ENCODE measurements at places on chromosomes 6 and 20.

GRCh38 chr20:49969946-49970345, 12.8 kb upstream of the SNAI1 start:
- DNase-seq, result no peak

GRCh38 chr20:63026582-63027165, 19.9 kb upstream of the BHLHE23 start:
- no peak for DNase-seq

- DNase-seq, result no peak
Measured at GRCh38 chr6:106581468-106581867, 47.8 kb downstream of the RTN4IP1 start.

GRCh38 chr20:9270831-9271230, 201.9 kb downstream of the PLCB4 start:
- no peak for DNase-seq

- DNase-seq, result no peak
Measured at GRCh38 chr6:35562060-35562459, 49.4 kb upstream of the TULP1 start.

DNA sequence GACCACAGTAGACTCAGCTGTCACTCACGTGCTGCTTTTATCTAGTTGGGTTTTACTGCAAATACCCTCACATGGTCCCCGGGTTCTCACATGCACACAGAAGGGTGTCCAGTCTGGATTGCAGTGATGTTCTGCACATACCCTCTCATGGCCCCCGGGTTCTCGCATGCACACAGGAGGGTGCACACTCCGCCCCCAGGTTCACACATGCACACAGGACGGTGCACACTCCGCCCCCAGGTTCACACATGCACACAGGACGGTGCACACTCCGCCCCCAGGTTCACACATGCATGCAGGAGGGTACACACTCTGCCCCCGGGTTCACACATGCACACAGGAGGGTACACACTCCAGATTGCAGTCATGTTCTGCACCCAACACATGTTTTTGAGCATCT, 224.3 kb downstream of the ERMARD start:
- DNase-seq, result no peak

DNA sequence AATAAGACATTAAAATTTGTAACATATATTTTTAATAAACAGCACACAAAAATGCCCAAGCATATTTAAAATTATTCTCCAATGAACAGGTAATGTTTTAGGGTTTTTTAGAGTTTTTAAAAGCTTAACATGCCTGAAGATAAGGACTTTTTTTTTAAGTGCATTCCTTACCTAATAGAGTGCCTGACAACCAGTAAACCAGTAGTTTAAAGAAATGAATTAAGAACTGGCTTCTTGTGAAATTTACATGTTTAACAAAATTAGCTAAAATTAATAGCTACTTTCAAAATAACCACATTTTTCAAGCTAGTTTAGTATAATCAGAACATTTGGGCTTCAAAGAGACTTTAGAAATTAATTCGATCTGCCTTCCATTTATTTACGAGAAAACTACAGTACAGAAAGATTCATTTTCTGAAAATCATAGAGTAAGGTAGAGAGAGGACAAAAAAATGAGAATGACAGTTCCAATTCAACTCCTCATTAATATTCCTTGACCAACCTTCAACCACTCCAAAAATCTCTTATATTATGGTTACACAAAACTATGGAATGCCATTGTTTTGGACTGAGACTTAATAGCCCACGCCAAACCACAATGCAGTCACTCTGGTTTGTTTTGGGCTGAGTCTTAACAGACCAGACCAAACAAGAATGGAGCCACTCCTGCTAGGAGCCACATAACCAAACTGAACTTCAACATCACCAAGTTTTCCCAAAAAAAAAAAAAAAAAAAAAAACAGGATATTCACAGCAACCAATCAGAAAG, 5.7 kb upstream of the PLN start:
- no peak for DNase-seq

- no peak for DNase-seq
Measured at GRCh38 chr20:64036346-64037198, 590 bp downstream of the C20orf204 start.

DNA sequence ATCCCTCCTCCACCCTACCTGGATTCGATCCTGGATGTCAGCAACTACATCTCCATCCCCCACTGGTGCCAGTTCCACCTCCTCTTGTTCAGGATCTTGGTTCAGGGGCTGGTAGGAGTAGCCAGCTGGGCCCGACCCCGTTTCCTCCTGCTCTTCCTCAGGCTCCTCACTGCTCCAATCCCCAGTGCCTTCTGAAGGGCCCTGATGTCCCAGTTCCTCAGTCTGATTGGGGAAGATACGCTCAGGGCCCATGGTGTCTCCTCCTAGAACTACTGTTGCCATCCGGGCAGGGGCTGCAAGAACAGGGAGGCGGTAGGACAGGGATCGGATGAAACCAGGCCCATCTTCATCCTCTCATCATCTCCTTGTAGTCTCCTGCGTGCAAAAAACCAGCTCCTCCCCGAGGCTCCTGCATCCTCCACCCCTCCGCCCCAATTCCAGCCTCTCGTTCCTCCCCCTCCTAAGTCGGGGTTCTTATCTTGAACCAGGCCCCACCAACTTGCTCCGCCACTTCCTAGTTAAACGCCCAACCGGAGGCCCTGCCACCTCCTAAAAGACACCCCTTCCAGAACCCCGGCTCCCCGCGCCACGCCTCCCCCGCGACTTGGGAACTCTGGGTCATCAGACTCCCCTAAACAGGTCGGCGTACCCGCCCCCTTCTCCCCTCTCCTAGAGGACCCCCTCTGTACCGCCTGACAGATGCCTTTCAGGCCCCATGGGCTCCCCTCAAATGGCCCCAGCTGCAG, 476 bp downstream of the MEA1 start:
- no peak for DNase-seq

- no peak for DNase-seq
Measured at GRCh38 chr20:45085867-45086266, 15.1 kb downstream of the KCNS1 start.

- no peak for DNase-seq
Measured at GRCh38 chr6:90975741-90976140, 388.9 kb upstream of the MAP3K7 start.

- no peak for DNase-seq
Measured at GRCh38 chr6:142914369-142914768, 30.6 kb downstream of the HIVEP2 start.

DNA sequence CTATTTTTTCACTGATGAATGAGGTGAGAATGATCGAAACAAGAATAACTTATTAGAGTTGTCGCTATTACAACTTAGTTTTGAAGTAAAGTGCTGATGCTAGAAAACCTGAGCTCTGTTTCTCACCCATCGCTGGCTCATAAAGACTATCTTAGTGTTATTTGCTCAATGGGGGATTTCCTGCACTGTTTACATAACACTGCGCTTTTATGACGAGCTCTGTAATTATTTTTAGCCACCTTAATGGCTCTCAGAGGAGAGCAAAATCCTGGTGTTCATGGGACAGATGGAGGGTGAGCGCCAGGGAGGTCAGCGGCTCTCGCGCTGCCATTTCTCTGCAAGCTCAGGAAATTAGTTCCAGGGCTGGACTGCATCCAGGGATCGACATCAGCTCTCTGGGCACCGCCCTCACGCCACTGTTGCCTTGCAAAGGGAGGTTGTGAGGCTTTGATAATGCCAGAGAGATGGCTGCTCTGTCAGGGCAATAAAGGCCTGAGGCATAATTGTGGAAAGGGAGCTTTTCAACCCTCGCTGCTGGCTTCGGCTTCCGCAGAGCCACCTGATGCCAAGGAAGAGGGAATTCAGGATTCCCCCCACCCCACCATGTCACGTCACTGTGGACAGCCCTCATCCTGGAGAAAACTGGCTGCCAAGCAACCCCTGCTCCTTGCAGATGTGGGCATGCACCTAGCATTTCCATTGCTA, 72.0 kb downstream of the DACT2 start:
- DNase-seq, result no peak

- DNase-seq, result no peak
Measured at GRCh38 chr20:40562031-40562430, 127.0 kb downstream of the MAFB start.

DNA sequence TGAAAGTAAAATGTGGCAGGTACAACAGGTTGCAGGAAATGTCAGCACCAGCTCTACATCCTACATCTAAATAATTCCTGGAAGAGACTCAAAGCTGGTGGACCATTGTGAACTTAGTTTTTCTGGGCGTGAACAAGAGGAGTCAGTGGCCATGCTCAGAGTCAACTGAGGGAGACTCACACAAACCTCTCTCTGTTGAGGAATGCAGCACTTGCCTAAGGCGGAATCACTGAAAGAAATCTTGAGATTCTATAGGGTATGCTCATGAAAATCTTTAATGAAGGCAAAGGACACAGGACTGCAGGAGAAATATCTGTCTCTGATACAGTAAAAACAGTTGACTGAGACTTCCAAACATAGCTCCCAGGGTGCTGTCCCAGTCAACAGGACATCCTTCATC, 22.5 kb downstream of the SLC17A4 start:
- DNase-seq, result no peak

GRCh38 chr6:34760108-34760507, 2.8 kb downstream of the SNRPC start:
- DNase-seq, result no peak

- no peak for DNase-seq
Measured at GRCh38 chr6:160146454-160147145, 25.0 kb downstream of the SLC22A1 start.

GRCh38 chr6:102474041-102474807, 1080.7 kb downstream of the GRIK2 start:
- DNase-seq, result no peak

DNA sequence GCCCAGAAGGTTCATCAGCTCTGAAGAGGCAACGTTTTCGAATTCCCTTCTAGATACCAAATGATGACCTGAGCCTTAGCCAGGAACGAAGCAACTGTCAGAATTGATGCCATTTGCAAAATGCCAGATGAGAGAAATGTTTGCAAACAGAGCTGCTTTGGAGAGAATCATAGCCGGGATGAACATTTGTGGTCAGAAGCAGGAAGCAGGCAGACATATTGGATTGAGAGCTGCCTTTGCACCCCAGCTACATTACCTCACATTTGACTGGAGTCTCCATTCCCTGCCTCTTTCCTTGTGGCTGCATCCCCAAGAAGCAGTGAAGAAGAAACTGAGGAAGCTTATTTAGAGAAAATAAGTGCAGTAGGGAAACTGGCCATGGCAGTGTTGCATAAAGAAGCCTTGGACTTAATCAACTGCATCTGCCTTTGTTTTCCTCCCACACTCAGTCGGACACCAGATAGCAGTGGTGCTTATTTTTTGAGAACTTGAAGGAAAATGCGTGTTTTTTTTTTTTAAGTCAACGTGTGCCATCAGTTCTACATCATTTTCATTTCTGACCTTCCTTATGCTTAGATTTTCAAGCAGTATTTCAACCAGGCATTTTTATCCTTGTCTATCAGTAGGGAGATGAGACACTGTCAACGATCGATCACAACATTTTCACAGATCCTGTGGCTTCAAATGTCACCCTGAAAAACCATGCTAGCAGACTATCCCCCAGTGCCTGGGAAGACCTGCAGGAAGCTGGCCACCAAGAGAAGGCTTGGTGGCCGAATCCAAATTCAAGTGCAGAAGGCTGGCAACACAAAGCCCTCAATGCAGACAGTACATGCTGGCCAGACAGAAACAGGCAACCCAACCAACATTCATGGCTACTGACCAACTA, 541.2 kb upstream of the JARID2 start:
- DNase-seq, result no peak

- DNase-seq, result no peak
Measured at GRCh38 chr6:14149739-14150130, 32.2 kb downstream of the CD83 start.

- DNase-seq, result no peak
Measured at GRCh38 chr20:58722877-58723627, 30.5 kb downstream of the NPEPL1 start.

DNA sequence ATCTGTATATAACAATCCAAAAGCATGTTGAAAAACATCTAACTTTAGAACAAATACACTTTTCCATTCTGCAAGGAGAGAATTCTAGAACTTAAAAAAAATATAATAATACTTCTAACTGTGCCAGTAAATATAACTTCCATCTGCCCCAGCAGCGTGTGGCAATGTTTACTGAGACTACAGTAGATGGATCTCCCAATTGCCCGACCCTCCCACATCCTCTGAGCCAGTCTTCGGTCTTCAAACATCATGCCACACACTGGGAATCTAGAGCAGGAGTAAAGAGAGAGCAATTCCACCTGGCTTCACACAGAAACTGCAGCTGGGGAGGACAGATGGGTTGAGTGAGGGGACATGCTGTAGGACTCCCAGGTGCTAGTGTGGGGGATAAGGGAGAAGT, 121.3 kb upstream of the NHSL1 start:
- DNase-seq, result no peak

- no peak for DNase-seq
Measured at GRCh38 chr6:12924911-12925310, 208.3 kb downstream of the PHACTR1 start.

GRCh38 chr20:13656721-13657368, 18.1 kb upstream of the TASP1 start:
- DNase-seq, result no peak

DNA sequence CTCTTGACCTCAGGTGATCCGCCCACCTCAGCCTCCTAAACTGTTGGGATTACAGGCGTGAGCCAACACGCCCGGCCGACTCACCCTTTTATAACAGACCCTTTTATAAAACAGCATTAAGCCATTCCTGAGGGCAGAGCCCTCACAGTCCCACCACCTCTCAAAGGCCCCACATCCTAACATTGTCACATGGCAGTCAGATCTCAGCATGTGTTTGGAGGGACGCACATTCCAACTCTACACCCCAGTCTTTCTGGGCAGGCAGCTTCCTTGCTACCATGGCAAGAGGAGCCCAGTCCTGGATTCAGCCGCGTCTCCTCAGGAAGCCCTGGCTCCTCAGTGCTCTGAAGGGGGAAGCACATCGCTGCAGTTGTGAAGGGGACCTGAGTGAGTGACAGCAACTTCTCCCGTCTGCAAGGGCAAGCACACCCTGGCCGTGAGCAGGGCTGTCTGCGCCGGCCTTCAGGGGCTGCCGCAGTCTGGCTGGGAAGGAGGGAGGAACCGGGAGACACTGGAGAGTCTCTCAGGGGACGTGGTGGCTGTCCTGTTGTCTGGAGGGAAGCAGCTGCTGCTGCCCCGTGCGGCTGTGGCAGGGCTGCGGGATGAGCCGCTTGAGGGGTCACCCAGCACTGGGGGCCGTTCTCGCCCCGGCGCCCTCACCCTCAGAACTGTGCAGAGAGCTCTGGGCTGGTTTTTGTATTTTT, 15.9 kb downstream of the OSBPL2 start:
- no peak for DNase-seq

GRCh38 chr6:17202526-17202925, 78.6 kb upstream of the RBM24 start:
- DNase-seq, result no peak

GRCh38 chr20:63834491-63834880, 3.4 kb upstream of the ZBTB46 start:
- DNase-seq, result no peak
